Hindlimb muscle (tissue), 1 donor: ENCODE measurements at places on chromosomes 4 and X. TPM values are rescaled to one million over a fixed set of nuclear protein-coding genes. Genes with fewer than 3 reads are reported as not detected.
A peak's percentile ranks its signal among the peaks of the same experiment; 100 is the strongest.

GRCh38 chr4:125115476-125115875 lies 199.3 kb upstream of the FAT4 start:
- no peak for DNase-seq

- DNase-seq, result no peak
Observed at GRCh38 chrX:44245733-44246132, 97.7 kb downstream of the EFHC2 start.

Gene VGLL1
- not detected for polyA plus RNA-seq

DNA sequence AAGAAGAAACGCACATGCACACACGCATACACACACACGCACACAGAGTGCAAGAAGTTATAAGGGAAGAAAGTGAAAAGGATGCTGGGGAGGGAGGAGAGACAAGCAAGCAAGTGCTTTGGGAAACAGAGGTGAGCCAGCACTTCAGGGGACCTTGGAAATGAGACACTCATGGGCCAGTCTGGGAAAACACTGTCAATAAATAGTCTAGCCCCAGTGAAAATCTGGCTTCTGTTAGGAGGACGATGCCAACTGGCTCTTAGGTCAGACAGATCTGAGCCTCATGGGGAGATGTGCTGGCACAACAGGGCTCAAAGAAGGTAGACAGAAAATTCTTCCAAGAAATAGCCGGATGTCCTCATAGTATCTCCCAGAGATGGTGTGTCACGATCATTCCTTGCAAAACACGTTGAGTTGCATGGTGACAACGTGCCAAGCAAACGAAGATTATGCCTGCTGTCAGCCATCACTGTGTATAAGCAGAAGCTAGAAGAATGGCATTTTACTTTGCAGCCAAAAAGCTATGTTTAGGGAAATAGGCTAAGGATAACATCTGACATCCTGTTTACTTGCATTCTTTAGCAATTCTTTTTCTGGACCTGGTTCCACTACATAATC lies 557 bp upstream of the ARHGEF6 start:
- no peak for DNase-seq

GRCh38 chr4:123412091-123412505 lies 15.5 kb downstream of the SPRY1 start:
- no peak for DNase-seq

- DNase-seq, result no peak
Observed at GRCh38 chrX:24956828-24957227, 58.9 kb downstream of the ARX start.

Gene CYSLTR1
- polyA plus RNA-seq, result 10.0 TPM

Gene EBP
- 20.0 TPM for polyA plus RNA-seq

DNA sequence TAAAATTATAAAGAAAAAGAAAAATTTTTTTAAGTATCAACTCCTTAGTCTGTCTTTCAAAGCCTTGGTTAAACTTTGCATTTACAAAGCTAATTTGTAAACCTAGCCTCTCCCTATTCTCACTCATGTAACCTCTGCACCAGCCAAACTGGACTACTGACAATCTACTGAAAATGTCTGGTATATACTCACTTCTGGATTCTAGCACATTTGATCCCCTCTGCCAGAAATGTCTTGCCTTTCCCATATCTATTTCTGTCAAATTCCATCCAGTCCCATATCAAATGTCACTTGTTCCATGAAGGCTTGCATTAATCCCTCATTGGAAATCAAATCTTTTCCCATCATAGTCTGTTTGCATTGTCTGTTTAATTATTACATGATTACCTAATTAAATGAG lies 105.8 kb upstream of the KLHL13 start:
- DNase-seq, result no peak

Gene MECP2
- polyA plus RNA-seq, result 25.1 TPM

- no peak for DNase-seq
Observed at GRCh38 chrX:148681605-148682004, 181.2 kb downstream of the AFF2 start.

DNA sequence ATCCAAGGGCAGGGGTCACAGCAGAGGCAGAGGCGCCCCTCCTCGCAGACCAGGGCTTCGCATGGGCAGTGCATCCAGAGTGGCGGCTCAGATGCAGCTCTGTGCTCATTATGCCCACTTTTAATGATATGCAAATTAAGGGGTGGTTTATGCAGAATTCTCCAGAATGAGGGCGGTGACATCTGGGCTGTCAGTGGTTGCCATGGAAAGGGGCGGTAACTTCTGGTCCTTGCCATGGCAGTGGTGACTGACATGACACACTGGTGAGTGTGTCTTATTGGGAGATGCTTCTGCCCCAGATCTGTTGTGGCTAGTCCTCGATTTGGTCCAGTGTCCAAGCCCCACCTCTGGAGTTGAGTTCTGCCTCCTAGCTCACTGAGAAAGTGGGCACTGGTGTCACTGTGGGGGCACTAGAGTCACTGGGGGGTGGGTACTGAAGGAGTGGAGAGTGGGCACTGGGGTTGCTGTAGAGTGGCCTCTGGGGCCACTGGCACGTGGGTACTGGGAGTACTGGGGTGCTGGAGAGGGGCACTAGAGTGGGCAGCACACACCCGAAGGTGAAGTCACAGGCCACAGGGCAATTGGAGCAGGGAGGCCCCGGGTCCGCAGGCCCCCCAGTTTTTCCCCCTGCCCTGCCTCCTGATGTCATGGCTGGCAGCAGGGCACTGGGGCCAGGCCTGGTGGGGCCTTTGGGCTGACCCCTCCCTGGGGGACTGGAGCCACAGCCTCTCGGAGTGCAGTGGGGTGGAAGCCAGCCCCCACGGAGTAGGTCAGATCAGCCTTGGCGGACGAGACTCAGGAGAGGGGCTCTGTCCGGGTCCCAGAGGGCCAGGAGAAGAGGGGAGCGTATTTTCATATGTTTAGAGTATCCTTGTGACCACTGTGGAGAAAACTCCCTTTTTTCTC lies 98.6 kb upstream of the NKX1-1 start:
- no peak for DNase-seq

DNA sequence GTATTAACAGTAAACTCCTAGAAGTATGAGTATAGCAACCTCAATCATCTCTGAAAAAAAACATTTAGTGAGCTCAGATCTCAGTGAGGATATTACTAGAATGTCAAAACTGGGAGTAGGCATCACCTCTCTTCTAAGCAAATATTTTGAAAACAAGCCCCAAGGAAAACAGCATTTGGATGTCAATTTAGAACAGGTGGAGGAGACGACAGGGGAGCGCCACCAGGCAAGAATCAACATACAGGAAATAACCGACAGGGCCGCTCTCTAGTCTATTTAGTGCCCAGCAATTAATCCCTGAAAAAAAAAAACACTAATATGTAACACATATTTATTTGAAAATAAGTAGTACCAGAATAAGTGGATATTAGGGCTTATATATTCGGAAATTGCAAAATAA lies 940.3 kb upstream of the ADGRL3 start:
- no peak for DNase-seq

DNA sequence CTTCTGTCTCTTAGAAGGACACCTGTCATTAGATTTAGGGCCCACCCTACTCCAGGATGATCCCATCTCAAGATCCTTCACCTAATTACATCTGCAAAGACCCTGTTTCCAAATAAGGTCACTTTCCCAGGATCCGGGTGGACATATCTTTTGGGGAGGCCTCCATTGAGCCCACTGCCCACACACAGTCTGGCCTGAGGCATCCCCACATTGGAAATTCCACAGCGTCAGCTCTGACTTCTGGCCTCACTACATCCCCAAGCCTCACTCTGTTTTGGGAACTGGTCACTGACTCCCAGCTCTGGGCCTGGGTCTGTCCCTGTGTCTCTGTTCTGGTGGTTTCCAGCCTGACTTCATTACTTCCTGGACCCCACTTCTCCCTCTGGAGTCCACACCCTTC lies 285.5 kb downstream of the CRLF2 start:
- DNase-seq, result no peak

Gene RASSF6
- polyA plus RNA-seq, result 0.12 TPM

- DNase-seq, result no peak
Observed at GRCh38 chr4:186534056-186534455, 21.3 kb downstream of the MTNR1A start.

- DNase-seq, result no peak
Observed at GRCh38 chr4:75845992-75846391, 56.3 kb downstream of the PPEF2 start.

DNA sequence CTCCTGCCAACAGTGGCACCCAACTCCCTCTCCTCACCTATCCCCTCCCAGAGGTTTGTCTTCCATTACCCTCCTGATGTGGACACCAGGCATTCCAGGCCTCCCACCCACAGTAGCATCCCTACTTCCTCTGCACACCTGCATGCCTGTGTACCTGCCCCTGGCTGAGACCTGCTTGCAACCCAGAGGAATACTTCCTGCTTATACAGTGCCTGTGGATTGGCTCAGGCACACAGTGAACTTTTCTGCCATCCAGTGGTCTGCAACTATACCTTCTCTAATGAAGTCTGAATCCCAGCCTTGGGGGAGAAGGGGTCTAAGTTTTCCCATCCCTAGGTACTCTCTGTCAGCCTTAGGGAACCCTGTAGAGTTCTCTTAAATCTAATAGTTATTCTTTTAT lies 169.9 kb downstream of the IQCM start:
- DNase-seq, result no peak

GRCh38 chr4:110544594-110544993 lies 68.6 kb downstream of the ENPEP start:
- DNase-seq, result no peak

DNA sequence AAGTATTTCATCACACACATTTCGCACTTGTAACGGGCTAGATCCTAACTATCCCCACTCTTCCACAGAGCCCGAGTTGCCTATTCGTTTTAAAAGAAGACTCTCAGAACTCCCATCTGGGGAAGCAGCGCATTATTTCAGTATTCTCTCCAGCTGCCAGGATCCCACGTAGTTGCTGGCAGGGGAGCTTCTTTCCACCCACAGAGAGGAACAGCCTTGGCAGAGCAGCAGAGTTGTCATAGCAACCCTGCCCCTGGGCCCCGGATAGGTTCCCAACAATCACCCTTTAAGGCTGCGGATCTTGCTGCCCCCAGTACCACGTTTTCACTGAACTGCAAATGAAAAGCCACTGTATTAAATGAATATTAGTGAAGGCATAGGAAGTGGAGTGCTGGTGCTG lies 106.7 kb downstream of the GPM6A start:
- peak; percentile 65 for DNase-seq

Gene POLN
- polyA plus RNA-seq, result 3.1 TPM

- no peak for DNase-seq
Observed at GRCh38 chr4:108854786-108855185, 91.9 kb upstream of the ETNPPL start.

Gene SPON2
- polyA plus RNA-seq, result 48.0 TPM

Gene CDKL2
- polyA plus RNA-seq, result not detected

Gene LRP2BP
- 4.7 TPM for polyA plus RNA-seq

DNA sequence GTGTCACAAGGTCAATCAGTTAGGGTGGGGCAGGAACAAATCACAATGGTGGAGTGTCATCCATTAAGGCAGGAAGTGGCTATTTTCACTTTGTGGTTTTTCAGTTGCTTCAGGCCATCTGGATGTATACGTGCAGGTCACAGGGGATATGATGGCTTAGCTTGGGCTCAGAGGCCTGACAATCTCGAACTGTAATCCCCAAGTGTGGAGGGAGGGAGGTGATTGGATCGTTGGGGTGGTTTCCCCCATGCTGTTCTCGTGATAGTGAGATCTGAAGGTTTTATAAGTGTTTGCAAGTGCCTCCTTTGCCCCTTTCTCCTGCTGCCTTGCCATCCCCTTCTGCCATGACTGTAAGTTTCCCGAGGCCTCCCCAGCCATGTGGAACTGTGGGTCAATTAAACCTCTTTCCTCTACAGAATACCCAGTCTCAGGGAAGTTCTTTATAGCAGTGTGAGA lies 36.7 kb upstream of the STS start:
- DNase-seq, result no peak

GRCh38 chr4:73407227-73407673 lies 3.2 kb downstream of the ALB start:
- no peak for DNase-seq

DNA sequence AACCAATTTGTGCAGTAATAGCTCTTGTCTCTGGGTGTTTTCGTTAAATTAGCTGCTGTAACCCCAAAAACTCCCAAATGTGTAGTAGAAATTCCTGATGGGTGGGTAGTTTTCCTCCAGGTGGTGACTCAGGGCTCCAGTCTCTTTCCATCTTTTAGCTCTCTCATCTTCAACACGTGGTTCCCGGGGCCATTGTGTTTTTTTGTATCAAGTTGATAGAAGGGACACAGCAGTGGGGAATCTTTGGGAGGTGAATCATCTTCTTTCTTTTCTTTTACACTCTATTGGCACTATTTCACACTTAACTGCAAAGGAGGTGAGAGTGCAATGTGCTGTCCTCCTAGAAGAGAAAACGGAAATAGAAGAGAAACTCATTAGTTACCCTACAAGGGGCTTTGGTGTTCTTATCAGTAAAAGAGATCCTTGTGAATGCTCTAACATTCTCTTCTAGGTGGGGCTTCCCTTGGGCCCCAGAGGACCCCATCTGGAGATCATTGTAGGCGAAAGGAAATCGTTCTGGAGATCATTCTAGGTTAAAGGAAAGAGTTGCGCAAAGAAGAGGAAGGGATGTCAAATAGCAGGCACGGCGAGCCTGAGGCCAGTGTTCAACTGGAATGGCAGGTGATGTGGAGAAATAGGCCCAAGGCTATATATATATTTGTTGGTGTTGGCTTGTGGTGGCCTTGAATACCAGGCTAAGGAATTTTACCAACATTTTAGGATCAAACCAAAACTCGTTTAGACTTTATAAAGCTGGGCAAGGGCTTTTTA lies 68.2 kb upstream of the ACSL1 start:
- DNase-seq, result no peak

Gene PPP1R2C
- not detected for polyA plus RNA-seq

DNA sequence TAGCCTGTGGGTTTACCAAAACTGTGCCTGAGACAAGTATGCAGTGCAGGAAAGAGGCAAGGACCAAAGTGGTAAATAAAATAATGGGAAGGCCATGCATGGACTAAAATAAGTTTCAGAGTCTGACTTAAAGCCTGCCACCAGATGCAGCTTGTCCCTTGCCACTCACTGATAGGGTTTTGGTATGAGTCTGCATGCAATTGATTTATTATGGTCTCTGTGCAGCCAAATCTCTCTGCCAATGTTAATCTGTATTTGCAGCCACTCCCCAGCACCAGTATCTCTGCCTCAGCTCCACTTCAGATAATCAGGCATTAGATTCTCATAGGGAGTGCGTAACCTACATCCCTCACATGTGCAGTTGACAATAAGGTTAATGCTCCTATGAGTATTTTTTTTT lies 5.5 kb upstream of the FGF2 start:
- DNase-seq, result no peak

DNA sequence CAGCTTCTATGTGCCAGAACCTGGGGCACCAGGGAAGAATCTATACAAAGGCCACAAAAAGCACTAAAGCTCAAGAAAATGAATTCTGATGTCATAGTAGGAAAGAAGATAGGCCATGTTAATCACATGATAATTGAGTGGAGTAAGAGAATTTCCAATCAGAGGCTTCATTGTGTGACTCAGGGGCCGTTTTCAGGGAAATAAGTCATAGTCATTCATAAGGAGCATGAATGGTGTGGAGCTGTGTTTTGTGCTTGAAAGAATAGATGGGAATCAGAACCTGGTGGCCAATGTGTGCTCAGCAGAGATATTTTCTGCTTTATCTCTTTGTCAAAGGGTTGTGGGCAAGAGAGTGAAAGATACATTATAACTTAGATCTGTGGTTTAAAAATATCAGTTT lies 102.4 kb upstream of the ZDHHC15 start:
- no peak for DNase-seq

GRCh38 chr4:53706422-53707032 lies 115.2 kb upstream of the LNX1 start:
- no peak for DNase-seq

Gene SMIM10L2A
- 2.6 TPM for polyA plus RNA-seq

Gene YY2
- polyA plus RNA-seq, result 1.8 TPM
